ENCODE measurements at places on chromosomes 12 and 14.
A peak's percentile ranks its signal among the peaks of the same experiment; 100 is the strongest.

- no peak for DNase-seq
Measured at GRCh38 chr12:88816201-88816600, 235.9 kb upstream of the KITLG start.

DNA sequence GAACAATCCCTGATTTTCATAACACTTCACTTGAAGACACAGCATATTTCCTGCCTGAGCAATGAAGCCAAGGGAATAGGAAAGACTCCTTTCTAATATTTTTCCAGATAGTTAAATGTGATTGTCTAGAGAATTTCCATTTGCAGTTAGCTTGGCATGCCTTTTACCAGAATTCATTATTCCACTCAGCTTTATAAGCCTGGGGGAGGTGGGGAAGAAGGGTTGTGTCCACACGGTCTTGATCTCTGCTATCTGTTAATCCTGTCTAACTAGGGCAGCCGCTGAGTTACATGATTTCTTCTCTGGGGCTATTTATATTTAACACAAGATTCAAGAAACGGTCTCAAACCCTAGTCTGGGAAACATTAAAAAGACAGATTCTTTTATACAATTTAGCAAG, 146.6 kb upstream of the FSCB start:
- DNase-seq: no peak

DNA sequence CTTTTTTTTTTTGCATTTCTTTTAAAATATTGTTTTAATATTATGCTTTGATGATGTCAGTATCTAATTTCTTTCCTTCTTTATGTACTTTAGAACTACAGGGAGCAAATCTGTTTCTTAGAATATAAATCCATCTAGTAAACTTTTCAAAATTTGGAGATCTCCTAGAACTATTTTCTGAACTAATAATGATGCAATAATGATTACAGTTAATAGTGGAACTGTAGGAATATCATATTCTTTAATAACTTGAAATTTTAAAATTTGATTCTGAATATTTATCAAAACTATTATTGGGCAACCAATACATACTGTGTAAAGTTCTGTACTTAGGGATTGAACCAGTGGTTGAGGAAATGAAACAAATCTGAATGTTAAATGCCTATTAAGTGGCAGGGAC, 23.1 kb upstream of the PMCH start:
- no peak for DNase-seq

GRCh38 chr12:62673028-62673815, 206.6 kb downstream of the MON2 start:
- DNase-seq: no peak

- DNase-seq: peak; percentile 94
Measured at GRCh38 chr14:50943943-50944646, at the start of gene PYGL. TSS of gene PYGL (minus strand) at chr14:50944483. CDS start at chr14:50944403, 80 bp downstream.

DNA sequence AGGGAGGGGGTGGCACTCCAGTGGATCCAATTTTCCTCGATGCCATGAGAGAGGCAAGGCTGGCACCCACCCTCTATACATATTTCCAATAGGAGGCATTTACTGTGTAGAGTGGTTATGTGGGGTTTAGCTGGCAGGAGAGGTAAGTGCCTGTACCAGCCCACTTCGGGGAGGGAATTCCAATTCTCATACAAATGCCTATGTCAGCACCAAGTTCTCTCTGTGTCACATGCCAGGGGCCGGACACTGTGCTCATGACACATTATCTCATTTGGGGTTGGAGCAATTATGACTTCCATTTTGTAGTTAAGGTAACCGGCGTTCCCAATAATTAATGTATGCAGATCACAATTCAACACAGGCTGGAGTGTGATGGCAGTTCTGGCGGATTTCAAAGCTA, 284.3 kb downstream of the KSR2 start:
- DNase-seq: no peak

All from osteoblast (primary cell).